ENCODE measurements at places on chromosomes 5 and 9.
A peak's percentile ranks its signal among the peaks of the same experiment; 100 is the strongest.

- no peak for DNase-seq
Observed at GRCh38 chr9:96423322-96423984, 5.3 kb upstream of the ZNF367 start.

- no peak for DNase-seq
Observed at GRCh38 chr5:132473668-132474067, 16.9 kb downstream of the IRF1 start.

GRCh38 chr5:145838276-145838675 is 3.1 kb upstream of the PRELID2 start:
- DNase-seq = no peak

DNA sequence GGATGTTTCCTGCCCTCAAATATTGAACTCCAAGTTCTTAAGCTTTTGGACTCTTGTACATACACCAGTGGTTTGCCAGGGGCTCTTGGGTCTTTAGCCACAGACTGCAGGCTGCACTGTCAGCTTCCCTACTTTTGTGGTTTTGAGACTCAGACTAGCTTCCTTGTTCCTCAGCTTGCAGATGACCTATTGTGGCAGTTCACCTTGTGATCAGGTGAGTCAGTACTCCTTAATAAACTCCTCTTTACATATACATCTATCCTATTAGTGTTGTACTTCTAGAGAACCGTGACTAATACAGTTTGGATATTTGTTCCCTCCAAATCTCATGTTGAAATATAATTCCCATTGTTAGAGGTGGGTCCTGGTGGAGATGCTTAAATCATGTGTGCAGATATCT is 681.9 kb upstream of the ARRDC3 start:
- DNase-seq = no peak

GRCh38 chr9:114888607-114889006 is 41.8 kb downstream of the TNFSF8 start:
- DNase-seq = no peak

- DNase-seq = no peak
Observed at GRCh38 chr5:23303435-23303834, 204.0 kb upstream of the PRDM9 start.

DNA sequence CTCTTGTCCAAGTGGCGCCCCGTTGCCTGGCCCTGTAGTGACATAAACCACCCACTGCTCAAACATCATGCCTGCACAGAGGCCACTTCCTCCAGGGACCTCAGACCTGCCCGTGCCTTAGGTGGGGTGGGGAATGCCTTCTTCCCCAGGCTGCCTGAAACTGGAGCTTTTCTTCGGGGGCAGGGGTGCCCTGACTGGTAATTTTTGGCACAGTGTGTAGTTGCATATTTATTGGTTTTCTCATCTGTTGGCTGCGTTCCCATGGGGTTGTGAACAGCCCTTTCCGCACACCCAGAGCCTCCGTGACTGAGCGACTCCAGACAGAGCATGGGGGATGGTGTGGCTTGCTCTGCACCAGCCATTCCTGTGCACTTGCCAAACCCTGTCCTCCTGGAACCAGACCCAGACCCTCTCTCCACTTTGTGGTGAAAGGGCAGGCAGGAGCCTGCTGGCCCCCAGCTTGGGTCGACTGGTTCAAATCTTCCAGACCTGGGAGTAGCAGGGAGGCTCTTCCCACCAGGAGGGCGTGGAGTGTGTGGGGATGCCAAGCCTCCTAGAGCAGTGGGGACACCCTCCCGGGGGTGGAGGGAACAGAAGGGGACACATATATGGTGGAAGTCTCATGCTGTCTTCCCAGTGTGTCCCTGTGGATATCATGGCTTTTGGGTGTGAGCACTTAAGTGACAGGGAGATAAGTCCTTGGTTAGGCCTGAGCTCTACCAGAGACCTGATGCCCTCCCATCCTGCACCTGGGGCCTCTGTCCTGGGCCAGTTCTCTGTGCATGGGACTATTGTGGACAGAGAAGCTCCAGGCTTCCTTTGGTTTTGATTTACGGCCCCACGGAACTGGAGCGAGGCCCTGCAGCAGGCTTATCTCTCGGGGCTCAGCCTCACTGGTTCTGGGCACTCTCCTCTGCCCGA is 39.6 kb downstream of the WNK2 start:
- no peak for DNase-seq

DNA sequence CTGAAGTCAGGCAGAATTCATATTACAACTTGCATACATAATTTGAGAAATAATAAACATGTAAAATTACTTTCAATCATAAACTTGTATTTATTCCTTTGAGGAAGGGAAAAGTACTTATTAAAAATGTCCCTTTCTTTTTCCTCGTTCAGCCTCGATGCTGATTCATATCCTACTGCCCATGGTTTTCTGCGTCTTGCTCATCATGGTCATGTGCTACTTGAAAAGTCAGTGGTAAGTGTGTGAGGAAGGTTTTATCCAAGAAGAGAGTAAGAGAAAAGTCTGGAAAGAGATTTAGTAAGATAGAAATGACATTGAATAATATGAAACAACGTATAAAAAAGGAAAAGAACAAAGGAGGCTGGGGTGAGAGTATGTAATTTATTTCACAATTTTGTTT is 85.9 kb downstream of the OSMR start:
- no peak for DNase-seq

DNA sequence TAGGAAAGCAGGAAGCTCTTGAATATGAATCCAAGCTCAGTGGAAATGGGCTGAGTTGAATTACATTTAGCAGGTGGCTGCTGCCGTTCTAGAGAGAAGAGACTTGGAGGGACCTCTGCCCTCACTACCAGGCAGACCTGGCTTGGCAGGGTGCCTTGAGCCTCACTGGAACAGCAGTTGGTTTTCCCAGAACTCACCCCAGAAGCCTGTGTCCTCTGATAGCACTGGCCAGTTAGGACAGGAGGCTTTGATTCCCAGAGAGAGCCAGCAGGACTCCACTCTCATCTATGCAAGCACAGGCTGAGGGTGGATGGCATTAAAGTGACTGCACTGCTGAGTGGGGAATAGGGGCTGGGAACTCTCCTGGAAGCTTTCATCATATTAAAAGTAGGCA is 54.8 kb downstream of the PWWP2A start:
- DNase-seq = no peak

- DNase-seq = no peak
Observed at GRCh38 chr9:24832307-24832706, 286.6 kb upstream of the IZUMO3 start.

DNA sequence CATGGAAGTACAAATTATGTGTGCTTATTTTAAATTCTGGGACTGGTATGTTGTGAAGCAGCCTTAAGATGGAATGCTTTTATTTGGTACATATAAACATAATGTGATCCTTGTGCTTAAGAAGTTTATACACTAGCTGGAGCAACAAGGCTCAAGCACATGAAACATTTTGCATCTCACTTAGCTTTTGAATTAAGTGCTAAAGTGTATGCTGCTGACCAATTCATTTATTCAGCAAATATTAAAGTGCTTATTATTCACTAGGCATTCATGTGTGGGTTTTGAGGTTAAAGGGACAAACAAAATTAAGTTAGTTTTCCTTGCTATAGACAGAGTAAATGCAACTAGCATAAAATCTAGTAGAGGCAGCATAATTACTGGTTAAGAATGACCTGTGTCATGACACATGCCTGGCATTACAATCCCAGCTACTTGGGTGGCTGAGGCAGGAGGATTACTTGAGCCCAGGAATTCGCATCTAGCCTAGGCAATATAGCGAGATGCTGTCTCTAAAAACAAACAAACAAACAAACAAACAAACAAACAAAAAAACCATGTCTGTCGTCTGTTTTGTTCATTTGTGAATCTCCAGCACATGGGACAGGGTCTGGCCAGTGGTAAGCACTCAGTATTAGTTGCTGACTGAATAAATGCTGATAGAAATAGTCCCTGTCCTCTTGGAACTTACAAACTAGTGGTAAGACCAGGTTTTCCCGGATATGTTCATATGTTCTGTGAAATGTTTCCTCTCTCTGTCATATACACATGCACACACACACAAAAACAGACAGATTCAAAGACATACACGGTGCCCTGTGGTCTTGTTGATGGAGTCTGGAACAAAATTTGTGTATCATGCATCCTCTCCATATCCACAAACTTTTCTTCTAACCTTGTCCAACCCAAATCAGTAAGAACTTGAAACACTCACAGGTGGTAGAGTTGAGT is 41.9 kb upstream of the TNFAIP8 start:
- DNase-seq = no peak

DNA sequence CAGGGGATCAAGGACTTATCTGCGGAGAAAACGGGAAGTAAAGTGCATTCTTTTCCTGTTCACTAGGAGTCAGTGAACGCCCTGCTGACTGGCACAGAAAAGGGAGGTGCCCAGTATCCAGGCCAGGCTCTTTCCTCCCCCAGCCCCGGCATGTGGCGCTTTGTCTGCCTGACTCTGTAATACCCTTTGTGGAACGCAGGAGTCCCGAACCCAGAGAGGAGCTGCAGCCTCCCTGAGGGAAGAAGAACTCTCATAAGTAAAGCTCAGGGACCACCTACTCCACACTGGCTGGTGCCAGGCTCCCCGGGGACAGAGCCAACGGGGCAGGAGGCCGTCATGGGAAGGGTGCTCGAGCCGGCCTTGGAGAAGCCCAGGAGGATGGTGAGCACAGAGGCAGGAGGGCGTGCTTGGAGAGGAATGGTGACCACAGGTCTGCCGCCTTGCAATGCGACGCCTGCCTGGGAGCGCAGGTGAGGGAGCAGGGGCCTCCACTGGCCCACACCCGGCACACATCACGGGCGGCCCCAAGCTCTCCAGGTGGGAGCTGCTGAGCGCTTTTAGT is 31.5 kb downstream of the VAV2 start:
- no peak for DNase-seq

DNA sequence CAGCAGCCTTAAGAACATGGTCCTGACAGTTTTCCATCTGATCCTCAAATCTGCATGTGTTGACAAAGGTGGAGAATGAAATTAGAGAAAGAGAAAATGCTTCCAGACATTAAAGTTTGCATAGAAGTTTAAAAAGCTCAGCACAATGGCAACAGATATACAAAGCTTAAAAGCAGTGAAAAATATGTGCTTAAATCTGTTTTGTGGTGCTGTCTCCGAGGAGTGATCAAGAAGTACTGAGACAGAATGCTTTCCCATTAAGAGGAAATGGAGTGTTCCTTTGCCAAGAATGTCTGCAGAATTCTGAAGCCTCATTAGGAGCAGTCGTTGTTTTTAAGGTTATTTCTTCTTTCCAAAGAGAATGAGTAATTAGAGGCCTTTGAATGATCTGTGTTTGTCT is 131.4 kb downstream of the MCTP1 start:
- DNase-seq = no peak

GRCh38 chr9:70868661-70869652 is 252.5 kb downstream of the TRPM3 start:
- peak; percentile 52 for DNase-seq

- no peak for DNase-seq
Observed at GRCh38 chr5:88734191-88734640, 148.8 kb downstream of the MEF2C start.

GRCh38 chr9:131976157-131977108 is 103.2 kb downstream of the MED27 start:
- DNase-seq = no peak

DNA sequence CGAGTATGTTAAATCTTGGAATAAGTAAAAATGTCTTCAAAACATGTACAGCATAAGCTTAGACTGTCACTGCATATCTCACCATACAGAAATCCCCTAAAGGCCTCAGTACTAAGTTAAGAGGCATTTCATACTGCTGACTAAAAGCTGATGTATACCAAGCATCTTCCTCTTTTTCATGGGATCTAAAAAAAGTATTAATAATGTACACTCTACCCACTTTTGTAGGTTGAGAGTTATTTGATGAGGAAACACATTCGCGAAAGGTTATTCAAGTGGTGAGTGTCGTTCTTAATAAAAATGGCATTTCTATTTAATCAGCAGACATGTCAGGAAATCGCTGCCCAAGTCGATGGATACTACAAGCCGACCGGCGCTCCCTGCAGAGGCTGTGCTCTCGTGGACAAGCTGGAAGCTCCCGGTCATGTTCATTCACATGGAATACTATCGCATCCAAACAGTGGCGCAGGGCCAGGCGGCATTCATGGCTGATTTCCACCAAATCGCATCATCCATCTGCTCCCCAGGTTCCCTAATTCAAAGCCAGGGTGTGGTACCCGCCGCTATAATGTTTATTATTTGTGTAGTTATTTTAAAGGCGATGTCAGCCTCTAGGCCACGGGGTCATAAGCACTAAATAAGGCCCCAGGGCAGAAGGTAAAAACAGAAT is 724 bp downstream of the SGTB start:
- DNase-seq = peak; percentile 51

DNA sequence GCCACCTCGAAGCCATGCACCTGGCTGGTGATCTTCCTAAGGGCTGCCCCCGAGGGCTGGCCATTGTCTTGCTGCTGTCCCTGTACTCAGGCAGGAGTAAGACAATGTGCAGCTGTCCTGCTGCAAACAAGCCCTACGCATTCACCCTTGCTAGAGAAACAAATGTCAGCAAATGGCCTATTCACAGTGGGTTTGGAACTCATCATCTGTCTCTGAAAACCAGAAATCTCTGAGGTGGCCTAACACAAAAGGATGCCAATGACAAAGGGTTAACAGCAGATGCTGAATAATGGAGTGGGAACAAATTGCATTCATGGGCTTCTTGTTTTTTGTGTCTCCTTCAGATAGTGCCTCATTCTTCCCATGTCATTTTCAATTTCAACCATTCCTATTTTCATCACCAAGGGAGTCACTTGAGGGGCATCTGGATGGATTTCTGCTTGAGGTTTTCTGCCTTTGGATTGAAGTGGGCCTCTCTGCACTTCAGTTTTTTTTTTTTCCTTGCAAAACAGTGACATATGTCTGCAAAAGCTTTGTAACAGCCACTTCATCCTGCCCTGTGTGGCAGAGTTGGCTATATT is 261.6 kb upstream of the VLDLR start:
- DNase-seq = no peak

- no peak for DNase-seq
Observed at GRCh38 chr5:17327048-17327625, 109.7 kb downstream of the BASP1 start.

- DNase-seq = no peak
Observed at GRCh38 chr9:131310833-131311554, 21.5 kb downstream of the PLPP7 start.

DNA sequence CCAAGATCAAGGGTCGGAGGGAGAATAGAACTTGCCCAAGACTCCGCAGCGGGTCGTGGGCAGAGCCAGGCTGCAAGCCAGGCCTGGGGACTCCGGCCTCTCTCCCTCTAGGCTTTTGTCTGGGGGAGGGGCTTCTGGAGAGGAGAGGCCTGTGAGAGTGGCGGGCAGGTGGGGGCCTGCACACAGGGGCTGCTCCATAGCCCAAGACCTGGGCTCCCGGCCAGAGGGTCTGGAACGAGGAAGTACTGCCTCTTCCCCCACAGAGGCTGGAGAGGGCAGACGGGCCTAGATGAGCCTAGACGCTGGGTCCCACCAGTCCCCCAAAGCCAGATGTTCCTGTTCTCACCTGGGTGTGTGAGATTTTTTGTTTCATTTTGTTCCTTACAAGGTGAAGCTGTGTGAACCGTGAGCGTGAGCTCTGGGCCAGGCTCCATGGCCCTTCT is 5.2 kb upstream of the ST6GALNAC6 start:
- DNase-seq = peak; percentile 47

GRCh38 chr5:36688722-36689121 is 82.3 kb downstream of the SLC1A3 start:
- DNase-seq = no peak

Data from ecto neural progenitor cell (in vitro differentiated cells).